ENCODE measurements at places on chromosomes 7 and 10.

- DNase-seq: no peak
These were observed 43.6 kb upstream of the R3HCC1L start for GRCh38 chr10:98090822-98091221.

DNA sequence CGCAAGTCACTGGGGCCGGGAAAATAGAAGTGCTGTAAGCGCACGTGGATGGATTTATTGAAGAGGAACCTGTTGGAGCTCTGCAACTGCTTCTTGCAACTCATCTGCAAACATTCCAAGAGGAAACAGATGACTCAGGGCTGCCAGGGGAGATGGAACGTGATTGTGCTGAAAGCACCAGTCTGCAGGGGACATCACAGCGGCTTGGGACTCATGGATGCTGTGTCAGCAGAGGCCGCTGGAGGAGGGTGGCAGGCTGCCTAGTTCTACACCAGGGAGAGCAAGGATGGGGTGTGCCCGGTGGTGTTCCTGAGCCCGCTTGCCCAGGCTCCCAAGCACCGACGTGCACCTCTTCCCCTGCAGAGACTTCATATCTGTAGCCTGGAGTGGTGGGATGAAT, 515.7 kb downstream of the TCERG1L start:
- DNase-seq: no peak

GRCh38 chr10:132654121-132654571, 116.6 kb downstream of the INPP5A start:
- no peak for DNase-seq

DNA sequence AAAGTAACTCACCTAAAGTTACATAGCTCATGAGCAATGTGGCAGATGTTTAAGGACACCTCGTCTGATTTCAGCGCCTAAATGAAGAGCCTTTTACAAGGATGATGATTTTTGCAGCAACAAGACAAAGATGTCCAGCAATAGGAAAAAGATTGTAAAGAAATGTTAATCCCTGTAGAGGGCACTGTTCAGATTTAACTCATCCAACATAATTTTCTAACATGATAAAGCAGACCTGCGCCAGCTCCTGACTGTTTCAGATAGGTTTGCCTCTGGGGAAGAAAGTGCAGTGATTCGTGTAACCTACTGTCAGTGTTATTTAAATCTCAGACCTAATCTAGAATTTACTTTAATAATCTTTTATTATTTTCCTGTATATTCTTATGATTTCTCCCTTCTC, 595.2 kb downstream of the AUTS2 start:
- no peak for DNase-seq

GRCh38 chr7:127239814-127240213, 12.9 kb downstream of the GRM8 start:
- no peak for DNase-seq

DNA sequence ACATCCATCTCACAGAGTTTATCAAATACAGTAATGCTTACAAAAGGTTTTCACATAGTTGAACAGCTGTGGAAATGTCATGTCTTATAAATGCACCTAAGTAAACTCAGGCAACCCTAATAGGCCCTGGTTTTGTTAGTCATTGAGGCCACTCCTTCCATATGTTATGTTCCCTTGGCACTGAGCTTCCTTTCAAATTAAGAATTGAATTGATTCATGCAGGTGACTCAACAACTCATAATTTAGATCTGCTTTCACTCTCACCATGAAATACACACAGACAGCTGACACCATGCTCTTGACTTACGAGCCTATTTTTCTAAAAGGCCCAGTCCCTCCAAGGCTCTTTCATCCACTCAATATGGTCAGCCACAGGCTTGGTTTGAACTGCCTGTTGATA, 476.9 kb downstream of the KCNMA1 start:
- no peak for DNase-seq

- no peak for DNase-seq
These were observed 41.4 kb upstream of the TMEM196 start for GRCh38 chr7:19814776-19815175.

- no peak for DNase-seq
These were observed 270.7 kb downstream of the ADRA2A start for GRCh38 chr10:111347386-111348013.

DNA sequence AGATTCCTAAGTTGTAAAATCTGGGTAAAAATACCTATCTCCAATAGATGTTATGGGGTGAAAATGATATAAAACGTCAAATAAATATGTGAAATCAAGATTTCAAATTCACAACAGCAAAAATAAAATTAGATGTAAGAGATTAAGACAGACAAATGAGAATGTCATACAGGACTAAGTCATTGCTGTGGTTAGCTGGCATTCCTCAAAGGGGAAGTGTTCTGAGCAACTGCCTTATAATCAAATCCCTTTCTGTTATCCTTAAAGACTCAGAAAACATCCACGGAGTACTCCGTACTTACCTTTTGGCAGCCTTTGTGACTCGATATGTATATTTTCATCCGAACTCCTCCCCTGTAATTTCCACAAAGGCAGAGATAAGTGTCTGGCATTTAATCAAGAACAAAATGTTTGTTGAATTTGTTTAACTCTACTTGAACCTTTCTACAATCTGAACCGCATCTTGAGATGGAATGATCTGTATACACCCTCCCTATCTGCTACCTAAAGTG, 559.6 kb downstream of the GATA3 start:
- no peak for DNase-seq

DNA sequence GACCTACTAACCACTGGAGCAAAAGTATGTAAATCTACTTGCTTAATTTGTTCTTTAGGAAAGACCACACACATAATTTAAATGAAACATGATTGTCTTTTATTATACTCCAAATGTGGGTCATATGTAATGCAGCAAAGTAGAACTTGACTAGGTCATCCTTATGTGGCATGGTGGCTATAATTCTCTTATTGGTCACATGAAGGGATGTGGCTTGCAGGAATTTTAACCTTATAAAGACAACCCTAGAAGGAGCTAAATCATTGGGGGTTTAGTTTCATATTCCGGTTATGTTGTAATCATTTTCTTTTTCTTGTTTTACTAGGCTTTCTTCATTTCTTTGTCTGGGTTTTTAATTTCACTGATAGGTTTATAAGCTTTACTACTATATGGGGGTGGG, 93.9 kb downstream of the SEPTIN7 start:
- no peak for DNase-seq

DNA sequence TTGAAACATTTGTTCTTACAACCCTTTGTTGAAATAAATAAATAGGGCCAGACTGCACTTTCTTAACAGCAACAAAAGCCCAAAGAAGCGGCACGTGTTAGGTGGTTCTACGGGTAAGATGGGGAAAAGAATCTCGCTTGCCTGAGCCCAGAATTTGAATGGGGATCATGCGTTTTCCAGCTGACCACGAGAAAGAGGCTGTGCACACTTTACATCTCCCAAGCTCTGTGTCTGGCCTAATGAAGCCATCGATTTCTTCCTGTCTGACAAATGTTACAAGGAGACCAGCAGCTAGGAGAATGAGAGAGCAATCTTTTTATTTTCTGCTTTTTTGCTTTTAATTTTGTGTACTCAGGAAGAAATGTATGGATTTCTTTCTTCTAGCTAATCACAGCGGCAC, 52.2 kb downstream of the FRMD4A start:
- no peak for DNase-seq

- no peak for DNase-seq
These were observed 196.3 kb downstream of the SNX10 start for GRCh38 chr7:26487780-26488515.

All from anterior cingulate cortex (tissue), 58 donors.